ENCODE measurements at places on chromosomes 2 and 18. TPM values are rescaled to one million over a fixed set of nuclear protein-coding genes. Genes with fewer than 3 reads are reported as not detected.

The OSBPL1A gene
- 25.5 TPM for total RNA-seq

The DYNC1I2 gene
- total RNA-seq: 140 TPM

The SPEG gene
- 24.9 TPM for total RNA-seq

The REG3G gene
- not detected for total RNA-seq

The FAM210A gene
- total RNA-seq: 27.9 TPM

The FOXI3 gene
- total RNA-seq: 0.04 TPM

The RFX8 gene
- not detected for total RNA-seq

The DSG4 gene
- total RNA-seq: 0.04 TPM

The STK36 gene
- 17.2 TPM for total RNA-seq

The KCNE4 gene
- 0.14 TPM for total RNA-seq

The GULP1 gene
- total RNA-seq: 11.3 TPM

The DSEL gene
- total RNA-seq: 5.0 TPM

The NGEF gene
- not detected for total RNA-seq

The LDAH gene
- total RNA-seq: 15.0 TPM

The AP1S3 gene
- 19.2 TPM for total RNA-seq

The SOS1 gene
- total RNA-seq: 21.1 TPM

The TEX44 gene
- total RNA-seq: not detected

The IL36G gene
- 0.32 TPM for total RNA-seq

The LRP2 gene
- not detected for total RNA-seq

The TLX2 gene
- total RNA-seq: not detected

The BOK gene
- 36.9 TPM for total RNA-seq

The ARHGAP15 gene
- total RNA-seq: not detected

The CFAP221 gene
- not detected for total RNA-seq

The CROCC2 gene
- total RNA-seq: not detected
